Hair follicle dermal papilla cell (primary cell): ENCODE measurements at places on chromosomes 2 and 18. TPM values are rescaled to one million over a fixed set of nuclear protein-coding genes. Genes with fewer than 3 reads are reported as not detected.

Gene SNED1
- 104 and 209 TPM in 2 replicates for total RNA-seq

Gene GAL3ST2
- not detected in 2 replicates for total RNA-seq

Gene CHRNG
- total RNA-seq: not detected in 2 replicates

Gene SERPINB13
- total RNA-seq: not detected in 2 replicates

Gene GALNT14
- 12.8 and 14.4 TPM in 2 replicates for total RNA-seq
